HTR-8/SVneo (cell line): ENCODE measurements at places on chromosomes 5 and 9.

GRCh38 chr5:41109186-41109585 is 38.0 kb upstream of the MROH2B start:
- DNase-seq: no peak

GRCh38 chr5:176596689-176597416 is 13.1 kb downstream of the GPRIN1 start:
- DNase-seq: no peak

DNA sequence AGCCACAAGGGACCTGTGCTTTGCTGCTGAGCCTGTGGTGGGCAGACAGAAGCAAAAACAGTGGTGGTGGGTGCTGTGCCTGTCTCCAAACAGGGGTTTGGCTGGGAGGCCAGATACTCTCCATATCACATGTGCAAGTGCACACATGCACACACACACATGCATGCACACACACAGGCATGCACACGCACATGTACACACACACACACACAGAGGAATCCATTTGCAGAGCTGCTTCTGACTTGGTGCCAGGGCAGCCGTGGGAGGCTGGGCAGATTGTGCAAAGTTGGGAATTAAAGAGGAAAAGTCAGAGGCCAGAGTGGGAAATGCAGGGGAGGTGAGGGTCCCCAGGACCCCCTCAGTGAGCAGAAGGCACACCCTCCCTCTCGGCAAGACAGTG is 71.3 kb downstream of the NTNG2 start:
- DNase-seq: no peak

DNA sequence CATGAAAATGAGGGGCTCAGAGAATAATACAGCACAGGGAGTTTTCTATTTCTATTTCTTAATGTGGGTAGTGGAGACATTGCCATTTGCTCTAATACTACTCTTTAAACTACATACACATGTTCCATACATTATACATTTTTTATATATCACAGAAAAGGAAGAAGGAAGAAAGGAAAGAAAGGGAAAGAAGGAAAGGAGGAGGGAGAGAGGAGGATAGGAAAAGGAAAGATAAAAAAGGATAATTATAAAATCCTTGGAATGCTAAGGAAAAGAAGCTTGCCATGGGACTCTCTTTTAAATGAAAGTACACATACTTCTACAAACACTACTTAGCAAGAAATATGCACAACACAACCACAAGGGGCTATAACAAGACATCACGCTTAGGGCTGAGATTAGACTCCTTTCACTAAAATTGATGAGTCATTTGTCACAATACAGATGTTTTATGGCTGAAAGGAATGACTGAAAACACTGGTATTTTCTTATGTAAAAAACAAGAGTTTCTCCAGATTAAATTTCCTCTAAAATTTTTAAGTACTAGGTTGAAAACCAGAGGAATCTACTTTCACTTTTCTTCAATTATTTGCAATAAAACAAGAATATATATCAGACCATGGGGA is 219.8 kb downstream of the ARL15 start:
- DNase-seq: peak; percentile 54

DNA sequence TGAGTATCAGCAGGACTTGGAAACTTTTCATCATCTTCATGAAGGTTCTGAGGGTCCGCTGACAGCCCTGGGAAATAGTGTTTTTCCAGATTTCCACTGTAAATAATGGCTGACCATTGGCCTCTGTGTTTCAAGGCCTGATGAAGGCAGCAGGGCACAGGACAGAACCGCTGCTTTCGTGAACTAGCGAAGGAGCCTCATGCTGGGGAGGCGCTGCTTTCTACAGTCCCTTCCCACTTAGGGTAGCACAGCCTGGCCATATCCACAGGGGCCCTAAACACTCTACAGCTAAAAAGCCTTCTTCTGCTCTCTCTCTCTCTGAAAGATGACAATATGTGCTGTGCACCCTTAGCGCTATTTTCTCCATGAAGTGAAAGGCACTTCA is 118.2 kb downstream of the MED27 start:
- DNase-seq: no peak

- DNase-seq: peak; percentile 40
Observed at GRCh38 chr9:70020991-70021571, 22.6 kb upstream of the MAMDC2 start.

DNA sequence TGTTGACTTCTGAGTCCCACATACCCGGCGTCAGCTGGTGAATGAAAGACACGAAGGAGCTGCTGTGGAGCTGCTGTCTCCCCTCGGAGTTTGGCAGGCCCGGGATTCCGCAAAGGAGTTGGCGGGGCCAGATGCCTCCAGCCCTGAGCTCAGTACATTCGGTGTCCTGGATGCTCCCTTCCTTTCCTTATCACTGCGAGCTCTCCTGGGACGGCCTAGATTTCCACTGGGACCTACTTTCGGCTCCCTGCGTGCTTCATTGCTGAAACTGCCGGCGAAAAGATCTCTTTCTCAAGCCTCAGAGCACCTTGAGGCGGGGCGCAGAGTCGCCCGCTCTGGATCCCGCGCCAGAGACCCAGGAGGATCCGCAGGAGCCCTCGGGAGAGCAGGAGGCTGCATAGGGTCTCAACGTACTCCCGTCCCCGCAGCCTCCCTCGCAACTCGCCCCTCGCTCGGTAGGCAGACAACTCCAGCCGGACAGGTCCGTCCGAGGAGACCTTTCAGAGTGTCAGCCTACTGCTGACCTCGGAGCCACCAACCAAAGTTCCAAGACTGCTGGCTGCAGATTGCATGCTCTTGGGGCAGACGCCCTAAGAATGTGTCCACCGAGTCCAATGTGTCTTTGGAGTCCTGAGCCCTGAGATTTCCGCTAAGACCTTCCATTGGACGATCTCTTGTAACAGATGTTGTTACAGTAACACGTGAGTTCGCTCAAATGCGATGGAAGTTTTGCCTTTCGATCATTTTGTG is 6.1 kb downstream of the ANXA2R start:
- no peak for DNase-seq

- DNase-seq: no peak
Observed at GRCh38 chr5:142783601-142784341, 13.6 kb downstream of the ARHGAP26 start.

DNA sequence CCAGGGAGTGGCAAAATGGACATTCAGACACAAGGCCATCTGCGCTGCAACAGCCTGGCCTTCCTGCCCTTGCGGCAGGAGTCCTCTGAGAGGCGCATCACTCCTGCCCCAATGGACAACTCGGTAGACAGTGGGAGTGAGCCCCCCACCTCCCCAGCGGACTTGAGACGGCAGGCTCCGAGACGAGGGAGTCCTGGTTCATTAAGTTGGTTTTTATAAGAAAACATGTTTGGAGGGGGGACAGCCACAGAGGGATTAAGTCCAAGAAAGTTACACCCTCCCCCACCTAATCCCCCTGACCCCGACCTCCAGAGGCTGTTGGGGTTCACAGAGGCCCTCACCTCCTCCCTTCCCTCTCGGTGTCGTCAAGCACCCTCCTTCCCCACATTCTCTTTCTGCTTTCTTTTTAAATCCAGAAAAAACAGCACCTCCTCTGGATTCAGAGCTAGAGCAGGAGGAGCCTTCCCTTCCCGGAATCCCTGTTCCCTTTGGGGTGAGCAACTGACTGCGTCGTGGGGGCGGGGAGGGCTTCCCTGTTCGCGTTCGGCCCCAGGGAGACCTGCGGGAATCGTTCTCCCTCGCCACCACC is 1.8 kb upstream of the EGR1 start:
- DNase-seq: no peak

DNA sequence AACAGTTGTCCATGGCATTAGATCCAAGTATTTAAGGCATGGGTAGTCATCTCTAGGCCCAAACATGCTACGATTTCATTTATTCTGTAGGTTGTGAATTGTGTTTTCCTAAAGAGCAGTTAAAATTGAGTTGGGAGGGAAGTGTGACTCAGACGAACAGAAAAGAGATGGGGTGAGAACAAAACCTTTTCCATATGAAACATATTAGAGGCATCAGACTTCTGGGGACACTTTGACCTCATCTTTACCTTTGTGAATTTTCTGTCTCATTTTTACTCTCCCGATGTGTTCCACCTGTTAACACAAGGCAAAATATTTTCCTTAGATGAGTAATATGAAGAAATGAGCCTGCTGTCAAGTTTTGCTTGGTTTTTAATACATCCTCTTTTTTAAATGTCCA is 181.3 kb downstream of the ESM1 start:
- DNase-seq: no peak

- no peak for DNase-seq
Observed at GRCh38 chr5:113514289-113514635, 768 bp downstream of the YTHDC2 start.

DNA sequence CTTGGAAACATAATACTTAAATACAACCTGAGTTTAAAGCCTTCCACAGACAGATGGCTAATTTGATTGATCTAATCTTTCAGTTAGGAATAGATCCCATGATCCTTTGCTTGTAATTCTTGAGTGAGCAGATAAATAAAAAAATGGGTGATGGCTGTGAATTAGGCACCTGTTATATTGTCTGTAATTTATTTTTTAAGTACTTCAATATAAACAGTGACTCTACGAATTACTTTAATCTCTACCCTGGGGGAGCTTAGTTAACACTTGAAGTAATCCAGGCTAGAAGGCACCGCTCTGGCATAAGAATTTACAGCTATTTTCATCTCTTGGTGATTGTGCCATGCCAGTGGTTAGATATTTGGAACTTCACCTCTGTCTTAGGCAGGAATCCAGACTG is 9.0 kb downstream of the EGFLAM start:
- DNase-seq: no peak

GRCh38 chr5:79436224-79436623 is 77.7 kb downstream of the HOMER1 start:
- peak; percentile 28 for DNase-seq

- no peak for DNase-seq
Observed at GRCh38 chr9:1917396-1917935, 97.7 kb upstream of the SMARCA2 start.

DNA sequence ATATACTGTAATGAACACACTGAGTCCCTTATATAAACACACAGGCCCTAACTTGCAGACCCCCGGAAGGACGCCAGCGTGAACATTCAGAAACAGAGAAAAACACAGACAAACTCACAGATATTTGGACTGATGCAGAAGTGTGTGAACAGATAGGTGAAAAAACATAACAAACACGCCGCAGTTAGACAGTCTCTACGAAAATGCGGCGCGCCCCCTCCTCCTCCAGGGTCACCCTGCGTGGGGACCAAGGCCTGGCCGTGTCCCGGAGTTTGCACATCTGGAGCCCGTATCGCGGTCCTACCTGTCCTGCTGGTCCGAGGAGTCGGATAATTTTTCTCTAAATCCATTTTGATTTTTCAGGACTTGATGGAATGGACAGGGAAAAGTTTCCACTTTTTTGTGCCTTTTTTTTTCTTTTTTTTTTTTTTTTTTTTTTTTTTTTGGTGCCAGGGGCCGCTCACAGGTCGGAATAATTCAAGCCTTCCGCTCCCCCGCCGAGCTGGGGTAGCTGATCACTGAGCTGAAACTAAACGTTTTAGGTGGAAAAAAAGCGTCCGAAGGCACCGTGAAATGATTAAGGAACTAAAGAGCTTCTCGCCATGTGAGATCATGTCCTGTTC is at the start of gene PAX5:
Gene PAX5 (minus strand): TSS at position 587 of the 623 bp plus-strand sequence. CDS start 237 bp downstream, at position 350.
- DNase-seq: no peak

DNA sequence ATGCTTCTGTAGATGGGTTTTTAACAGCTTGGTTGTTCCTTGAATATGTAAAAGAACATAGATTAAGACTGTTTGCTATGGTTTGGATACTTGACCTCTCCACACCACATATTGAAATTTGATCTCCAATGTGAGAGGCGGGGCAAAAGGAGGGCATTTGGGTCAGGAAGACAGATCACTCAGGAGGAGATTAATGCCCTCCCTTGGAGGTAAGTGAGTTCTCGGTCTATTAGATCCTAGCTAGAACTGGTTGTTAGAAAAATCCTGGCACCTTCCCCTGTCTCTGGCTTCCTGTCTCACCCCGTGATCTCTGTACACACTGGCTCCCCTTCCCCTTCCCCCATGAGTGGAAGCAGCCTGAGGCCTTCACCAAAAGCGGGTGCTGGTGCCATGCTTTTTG is 281.1 kb upstream of the ANKRD55 start:
- no peak for DNase-seq

- no peak for DNase-seq
Observed at GRCh38 chr9:36550135-36550534, 22.6 kb upstream of the MELK start.

DNA sequence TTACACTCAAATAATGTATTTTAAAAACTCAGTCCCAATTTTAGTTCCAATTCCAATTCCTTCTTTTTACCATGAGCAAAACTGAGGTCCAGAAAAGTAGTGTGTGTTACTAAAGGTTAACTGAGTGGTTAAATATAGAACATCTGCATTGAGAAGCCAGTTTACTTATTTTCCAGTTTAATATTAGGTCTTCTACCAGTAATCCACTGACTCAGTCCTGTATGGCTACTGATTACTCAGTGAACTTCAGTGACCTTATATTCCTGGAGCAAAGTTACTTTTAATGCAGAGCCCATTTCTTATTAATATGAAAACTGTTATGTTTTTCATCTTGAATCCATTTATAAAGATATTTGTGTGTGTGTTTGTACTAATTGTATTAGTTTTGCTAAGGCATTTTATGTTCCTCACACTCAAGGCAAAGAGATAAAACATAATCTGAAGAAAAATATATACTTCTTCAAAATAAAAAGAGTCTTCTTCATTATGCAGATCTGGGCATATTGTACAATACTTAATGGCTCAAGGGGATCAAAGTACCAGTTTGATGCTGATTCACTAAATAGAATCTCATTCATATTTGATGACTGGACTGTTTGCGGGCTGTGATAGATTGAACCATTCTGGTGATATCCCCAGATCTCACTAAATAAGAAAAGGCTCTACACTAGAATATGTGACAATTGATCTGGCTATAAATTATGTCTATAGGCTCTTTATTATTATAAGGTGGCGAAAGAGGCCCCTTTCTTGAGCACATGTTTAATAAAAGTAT is 60.8 kb downstream of the DMXL1 start:
- DNase-seq: no peak

- no peak for DNase-seq
Observed at GRCh38 chr9:133141833-133142595, 21.0 kb upstream of the RALGDS start.

- peak; percentile 68 for DNase-seq
Observed at GRCh38 chr9:133163504-133164172, at the start of gene GBGT1. TSS of gene GBGT1 (minus strand) at chr9:133163914. CDS start at chr9:133162412, 1,502 bp downstream.

- DNase-seq: no peak
Observed at GRCh38 chr5:52837591-52838001, 49.9 kb downstream of the ITGA1 start.

DNA sequence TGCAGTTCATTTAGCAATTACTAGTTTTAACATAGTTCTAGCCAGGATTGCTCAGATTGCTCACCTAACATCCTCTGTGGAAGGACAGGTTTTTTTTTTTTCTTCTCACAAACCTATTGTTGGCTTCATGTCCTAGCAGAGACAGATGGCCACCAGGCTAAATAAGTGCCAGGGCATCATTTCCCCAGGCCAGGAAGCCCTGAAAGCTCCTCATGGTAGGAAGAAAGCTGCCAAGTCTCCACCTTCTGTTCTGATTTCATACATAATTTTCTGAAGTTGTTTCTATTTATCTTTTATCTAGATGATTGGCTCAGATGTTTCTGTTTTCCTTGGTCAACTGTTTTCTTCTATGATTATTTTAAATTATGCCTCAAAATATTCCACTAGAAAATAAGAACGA is 31.0 kb downstream of the EFCAB9 start:
- DNase-seq: no peak

GRCh38 chr5:157485811-157486210 is 25.8 kb downstream of the NIPAL4 start:
- no peak for DNase-seq
